ENCODE measurements at places on chromosomes 12 and 14.
A peak's percentile ranks its signal among the peaks of the same experiment; 100 is the strongest.

DNA sequence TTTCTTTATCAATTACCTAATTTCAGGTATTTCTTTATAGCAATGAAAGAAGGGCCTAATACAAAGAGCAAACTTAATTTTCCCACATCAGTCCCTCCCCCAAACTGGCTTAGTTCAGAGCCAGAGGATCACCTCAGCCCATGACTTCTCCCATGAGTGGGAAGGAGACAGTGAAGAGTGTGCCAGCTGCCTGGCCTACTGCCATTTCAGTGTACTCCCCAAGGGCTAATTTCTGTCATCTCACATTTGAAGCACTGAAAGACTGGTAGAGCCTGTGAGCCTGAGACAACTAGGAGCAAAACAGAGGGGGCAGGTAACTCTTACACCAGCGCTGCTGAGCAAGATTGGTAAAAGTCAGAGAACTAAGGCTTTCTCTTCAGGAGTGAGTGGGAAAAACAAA is 29.1 kb upstream of the ADAM20 start:
- DNase-seq: no peak

DNA sequence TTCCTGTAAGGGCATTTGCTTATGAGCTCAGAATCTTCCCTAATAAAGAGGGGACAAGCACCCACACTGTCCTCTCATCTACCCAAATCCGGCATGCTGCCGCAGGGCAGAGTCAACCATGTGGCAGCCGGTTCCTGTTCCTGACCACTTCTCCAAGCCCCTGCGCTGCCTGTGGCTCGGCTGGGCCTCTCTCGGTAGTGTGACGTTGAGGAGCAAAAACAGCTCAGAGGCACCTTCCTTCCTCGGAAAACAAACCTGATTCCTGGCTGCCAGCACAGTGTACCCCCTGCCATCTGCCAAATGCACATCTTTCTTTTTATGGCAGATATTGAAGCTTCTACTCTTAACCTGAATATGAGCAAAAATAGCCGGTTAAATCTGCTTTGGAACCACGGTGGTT is 50.5 kb downstream of the CFAP251 start:
- DNase-seq: no peak

DNA sequence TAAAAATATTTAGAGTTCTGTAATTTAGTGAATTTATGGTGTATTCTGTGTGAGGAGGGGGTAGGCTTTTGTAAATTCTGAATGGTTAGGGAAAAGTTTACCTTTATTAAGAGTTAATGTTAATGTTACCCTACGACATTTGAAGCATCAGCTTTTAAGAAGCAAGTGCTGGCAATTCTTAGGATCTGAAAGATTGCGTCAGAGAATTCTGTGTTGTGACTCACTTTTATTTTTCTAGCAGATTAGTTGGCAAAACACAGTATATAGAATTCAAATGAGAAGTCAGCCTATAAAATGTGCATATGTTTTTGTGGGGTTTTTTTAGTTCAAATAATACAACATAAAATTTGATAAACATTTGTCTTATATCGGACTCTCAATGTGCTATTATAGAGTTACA is 97.6 kb downstream of the RAD52 start:
- no peak for DNase-seq

DNA sequence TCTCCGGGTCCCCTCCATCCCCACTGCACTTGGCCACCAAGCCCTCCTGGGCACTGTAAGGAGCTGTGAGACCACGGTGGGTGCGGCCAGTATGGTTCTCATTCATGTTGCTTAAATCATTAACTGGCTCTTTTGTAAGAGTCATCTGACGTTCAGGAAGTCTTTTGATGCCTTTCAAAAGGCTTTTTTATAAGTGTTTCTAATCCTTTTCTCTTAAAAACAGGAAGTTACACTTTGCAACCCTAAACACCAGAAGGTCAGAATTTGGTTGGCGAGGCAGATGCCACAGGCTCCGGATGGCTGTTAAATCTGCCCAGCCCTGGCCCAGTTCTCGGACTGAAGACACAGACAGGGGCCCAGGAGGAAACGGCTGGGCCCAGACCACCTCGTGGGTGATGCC is 26.1 kb upstream of the DIO3 start:
- no peak for DNase-seq

DNA sequence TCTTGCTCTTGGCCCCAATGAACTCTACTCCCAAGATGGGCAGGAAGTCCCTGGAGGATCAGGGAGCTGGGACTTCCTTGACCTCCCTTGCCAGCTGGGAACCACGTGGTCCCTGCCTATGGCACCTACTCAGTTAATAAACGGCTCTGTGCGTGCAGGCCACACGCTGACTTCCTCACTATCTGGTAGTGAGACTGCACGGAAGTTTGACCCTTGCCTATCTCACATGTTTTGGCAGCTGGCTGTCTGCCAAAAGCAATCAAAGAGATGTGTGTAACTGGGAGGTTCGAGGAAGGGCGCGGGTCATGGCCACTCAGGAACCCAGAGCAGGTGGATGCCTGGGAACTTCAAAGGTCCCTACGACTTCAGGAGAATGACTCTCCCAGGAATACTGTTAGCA is 57.9 kb downstream of the RFLNA start:
- DNase-seq: no peak

- DNase-seq: no peak
These were observed 42.3 kb upstream of the TMEM263 start for GRCh38 chr12:106913456-106913855.

DNA sequence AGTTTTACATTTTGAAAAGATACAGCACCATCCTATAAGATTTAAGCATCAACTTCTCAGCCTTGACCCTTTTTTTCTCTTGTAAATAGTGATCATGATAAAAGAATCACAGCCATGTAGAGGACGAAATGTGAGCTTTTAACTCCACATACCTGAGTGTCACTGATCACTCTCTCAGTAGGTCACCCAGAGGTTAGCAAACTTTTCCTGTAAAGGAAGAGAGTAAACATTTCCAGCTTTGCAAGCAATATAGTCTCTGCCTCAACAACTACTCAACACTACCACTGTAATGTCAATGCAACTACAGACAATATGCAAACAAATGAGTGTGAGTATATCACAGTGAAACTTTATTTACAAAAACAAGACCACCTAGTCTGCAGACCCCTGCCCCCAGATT is 912.1 kb downstream of the DIO2 start:
- DNase-seq: no peak

DNA sequence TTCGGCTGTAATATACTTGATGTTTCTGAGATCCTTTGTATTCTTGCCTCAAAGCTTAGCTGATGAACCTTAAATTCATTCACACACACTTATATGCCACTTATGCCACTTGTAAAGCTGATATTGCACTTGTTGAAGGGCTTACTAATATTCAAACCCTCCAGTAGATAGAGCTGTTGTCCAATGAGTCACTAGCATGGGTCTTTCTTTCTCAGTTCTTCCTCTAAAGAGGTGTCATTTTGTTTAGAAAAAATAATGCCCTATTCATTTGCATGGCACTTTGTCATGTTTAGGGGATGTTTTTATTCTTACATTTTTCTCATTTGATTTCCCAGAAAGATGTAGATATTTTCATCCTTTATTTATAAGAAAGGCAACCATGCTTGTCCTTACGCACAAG is 56.4 kb downstream of the MON2 start:
- no peak for DNase-seq

- DNase-seq: no peak
These were observed 25.6 kb downstream of the PRKAB1 start for GRCh38 chr12:119693511-119693910.

- DNase-seq: no peak
These were observed 36.8 kb downstream of the CCDC88C start for GRCh38 chr14:91380610-91381371.

GRCh38 chr12:39807043-39807442 is 187.4 kb upstream of the ABCD2 start:
- peak; percentile 73 for DNase-seq
